ENCODE measurements at places on chromosomes 7 and 10. TPM values are rescaled to one million over a fixed set of nuclear protein-coding genes. Genes with fewer than 3 reads are reported as not detected.

DNA sequence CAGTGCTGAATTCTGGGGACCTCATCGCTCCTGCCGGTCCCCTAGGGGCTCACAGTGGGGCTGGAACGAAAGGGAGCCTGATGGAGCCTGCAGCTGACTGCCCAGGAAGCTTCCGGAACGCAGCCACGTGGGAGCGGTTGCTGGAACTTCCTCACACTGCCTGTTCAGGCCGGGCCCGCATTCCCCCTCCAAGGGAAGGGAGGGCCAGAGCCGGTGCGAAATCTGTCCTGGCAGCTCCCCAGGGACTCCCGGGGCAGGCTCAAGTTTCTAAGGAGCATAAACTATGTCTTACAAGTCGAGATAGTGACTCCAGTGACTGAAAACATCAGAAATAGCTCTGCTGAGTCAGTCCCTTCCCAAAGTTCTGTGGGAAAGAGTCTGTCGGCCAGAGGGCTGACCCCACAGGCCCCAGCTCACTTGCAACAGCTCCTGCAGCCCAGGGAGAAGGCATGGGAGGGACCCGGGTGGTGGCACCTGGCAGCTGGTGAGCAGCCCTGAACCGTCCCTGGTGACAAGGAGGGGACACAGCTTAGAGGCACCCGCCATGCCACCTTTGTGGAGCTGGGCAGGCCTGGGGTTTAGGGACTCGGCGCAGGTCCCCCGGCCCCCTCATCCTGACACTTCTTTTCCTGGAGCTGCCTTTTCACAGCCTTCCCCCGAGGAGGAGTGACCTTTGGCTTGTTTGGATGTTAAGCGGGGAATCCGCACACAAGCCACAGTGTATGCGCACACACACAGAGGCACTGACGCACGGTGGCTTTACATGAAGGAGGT lies 47.6 kb downstream of the PDGFA start:
- DNase-seq: no peak

The ARHGAP22 gene
- total RNA-seq: 86.9 TPM

DNA sequence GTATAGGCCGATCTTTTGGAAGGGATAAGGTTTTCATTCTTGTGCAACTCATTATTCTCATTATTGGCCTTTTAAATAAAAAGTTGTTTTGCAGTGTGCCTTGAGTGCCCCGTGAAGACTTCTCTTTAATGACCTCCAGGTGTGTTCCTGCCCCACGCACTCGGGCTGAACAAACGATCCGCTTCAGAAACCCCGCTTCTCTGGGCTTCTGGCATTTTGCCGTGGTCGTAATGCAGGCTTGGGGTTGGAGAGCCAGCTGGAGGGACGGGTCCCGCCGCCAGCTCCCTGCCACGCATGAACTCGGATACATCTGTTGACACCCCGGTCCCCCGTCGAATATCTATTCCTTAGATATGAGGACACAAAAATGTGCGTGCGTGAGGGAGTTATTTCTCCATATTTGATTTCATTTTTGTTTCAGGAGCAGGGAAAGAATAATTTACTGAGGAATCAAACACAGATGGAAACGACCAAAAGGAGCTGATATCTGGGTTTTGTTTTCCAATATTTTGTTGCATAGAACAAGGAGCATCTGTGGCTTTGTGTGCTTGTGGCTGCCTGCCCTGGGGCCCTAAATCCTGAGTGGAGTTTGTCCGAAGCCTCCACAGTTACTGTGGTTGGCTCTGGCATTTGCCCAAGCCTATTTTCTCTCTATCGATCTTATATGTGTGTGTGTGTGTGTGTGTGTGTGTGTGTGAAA lies 17.0 kb upstream of the TTYH3 start:
- DNase-seq: no peak

The PAPOLB gene
- total RNA-seq: 0.04 TPM

DNA sequence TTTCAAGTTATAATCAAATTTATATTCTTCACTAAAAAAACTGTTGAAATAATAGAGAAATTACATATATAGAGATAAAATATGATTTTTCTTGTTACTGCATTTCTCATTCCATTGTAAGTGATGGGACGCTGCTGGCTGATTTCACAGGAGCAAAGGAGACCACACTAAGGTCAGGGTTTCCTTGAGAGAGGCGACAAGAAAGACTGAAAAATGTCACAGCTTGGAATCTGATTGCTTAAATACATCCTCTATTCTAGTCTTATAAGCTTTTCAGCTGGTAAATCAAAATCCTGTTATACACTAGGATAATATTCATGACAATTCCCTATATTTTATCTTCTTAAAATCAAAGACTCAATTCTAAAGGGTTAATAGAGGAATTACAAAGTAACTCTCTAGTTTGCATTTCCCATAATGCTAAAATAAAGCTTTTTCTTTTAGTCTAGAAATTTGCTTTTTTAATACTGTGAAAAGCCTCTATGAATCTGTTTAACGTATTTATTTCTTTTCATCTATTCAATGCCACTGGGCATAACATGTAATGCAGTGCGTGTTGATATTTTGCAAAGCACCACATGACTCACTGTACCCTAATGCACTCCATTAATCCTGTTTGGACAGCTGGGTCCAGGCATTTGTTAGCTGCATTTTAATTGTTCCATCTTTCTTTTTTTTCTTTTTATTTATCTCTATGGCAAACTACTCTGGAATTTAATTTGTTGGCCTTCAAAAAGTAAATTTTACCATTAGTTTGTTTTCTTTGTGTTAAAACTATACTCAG lies 81.7 kb downstream of the RNF32 start:
- no peak for DNase-seq

- no peak for DNase-seq
Measured at GRCh38 chr7:123677061-123677715, 21.5 kb downstream of the LMOD2 start.

DNA sequence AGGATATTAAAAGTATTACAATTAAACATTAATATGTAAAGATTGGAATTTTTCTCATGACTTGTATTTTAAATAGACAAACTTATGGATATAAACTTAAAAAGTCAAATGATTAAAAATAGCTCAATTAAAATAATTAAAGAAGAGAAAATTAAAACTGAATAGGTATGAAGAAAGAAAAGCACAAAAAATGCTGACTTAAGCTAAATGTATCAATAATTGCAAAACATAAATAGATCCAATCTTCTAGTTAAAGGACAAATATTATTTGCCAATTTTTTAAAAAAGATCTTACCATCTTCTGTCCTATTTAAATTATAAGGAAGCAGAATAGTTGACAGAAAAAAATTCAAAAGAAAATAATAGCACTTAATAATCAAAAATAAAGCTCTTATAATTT lies 646.3 kb upstream of the ANKRD30A start:
- no peak for DNase-seq

The ACSM6 gene
- not detected for total RNA-seq

The CLRN3 gene
- total RNA-seq: 0.11 TPM

DNA sequence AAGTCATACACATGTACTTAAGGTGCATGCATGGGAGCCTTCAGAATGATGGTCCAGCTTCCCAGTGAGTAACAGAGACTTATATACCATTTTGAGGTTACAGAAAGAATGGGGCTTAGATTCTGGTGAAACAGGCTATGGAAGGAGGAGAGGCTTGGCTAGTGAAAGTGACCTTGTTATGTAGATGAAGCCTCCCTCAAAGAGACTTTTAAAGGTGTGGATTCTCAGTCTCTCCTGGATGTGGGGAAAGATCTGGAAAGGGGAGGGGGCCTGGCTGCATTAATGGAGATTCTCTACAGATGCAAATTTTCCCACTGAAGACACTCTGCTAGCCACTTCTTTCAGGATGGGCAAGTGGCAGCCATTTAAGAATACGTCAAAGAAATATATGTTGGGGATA lies 5.5 kb downstream of the RASSF4 start:
- no peak for DNase-seq

The CRTAC1 gene
- 2.5 TPM for total RNA-seq

The ARHGAP19 gene
- total RNA-seq: 12.3 TPM

GRCh38 chr10:86899670-86900276 lies 57.6 kb downstream of the MMRN2 start:
- peak; percentile 36 for DNase-seq

The GLRX3 gene
- total RNA-seq: 109 TPM

- no peak for DNase-seq
Measured at GRCh38 chr7:15213093-15213492, 310.5 kb upstream of the DGKB start.

DNA sequence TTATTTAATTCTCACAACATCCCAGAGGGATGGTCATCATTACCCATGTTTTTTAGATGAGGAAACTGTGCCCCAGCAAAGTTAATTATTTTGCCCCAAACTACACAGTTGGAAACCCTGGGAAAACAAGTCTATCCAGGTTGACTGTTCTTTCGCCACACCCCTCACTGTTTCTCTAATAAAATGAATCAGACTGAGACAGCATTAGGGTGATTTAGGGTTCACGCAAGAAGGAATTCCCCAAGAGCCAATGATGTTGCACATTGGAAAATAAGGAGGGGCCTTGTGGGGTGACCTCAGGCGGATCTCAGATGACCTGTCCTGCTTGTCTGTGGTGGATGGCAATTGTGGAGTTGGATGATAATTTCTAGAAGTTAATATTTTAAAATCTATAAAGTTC lies 135.7 kb upstream of the TBX20 start:
- no peak for DNase-seq

DNA sequence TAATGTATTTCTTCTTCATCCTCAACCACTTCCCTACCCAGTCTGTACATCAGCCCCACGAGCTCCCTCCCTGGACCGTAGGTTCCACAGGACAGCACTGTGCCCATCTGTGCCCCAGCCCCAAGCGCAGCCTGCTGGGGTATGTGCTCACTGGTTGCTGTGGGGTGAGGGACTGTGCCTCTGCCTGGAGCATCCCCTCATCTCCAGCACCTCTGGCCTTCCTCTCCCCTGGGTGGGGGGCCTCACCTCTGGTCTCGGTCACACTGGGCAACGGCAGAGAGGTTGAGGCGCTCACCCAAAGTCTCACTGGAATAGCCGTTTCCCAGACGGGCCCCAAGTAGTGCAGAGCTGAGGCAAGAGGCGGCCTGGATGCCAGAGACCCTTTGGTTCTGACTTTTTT lies 1.5 kb upstream of the PRKAR1B start:
- DNase-seq: no peak

GRCh38 chr7:47344171-47344955 lies 237.5 kb downstream of the TNS3 start:
- no peak for DNase-seq

- peak; percentile 36 for DNase-seq
Measured at GRCh38 chr7:124783271-124783670, 17.7 kb upstream of the GPR37 start.

All from pulmonary artery endothelial cell (primary cell).